ENCODE measurements at places on chromosomes 16 and 17. TPM values are rescaled to one million over a fixed set of nuclear protein-coding genes. Genes with fewer than 3 reads are reported as not detected.
A peak's percentile ranks its signal among the peaks of the same experiment; 100 is the strongest.

DNA sequence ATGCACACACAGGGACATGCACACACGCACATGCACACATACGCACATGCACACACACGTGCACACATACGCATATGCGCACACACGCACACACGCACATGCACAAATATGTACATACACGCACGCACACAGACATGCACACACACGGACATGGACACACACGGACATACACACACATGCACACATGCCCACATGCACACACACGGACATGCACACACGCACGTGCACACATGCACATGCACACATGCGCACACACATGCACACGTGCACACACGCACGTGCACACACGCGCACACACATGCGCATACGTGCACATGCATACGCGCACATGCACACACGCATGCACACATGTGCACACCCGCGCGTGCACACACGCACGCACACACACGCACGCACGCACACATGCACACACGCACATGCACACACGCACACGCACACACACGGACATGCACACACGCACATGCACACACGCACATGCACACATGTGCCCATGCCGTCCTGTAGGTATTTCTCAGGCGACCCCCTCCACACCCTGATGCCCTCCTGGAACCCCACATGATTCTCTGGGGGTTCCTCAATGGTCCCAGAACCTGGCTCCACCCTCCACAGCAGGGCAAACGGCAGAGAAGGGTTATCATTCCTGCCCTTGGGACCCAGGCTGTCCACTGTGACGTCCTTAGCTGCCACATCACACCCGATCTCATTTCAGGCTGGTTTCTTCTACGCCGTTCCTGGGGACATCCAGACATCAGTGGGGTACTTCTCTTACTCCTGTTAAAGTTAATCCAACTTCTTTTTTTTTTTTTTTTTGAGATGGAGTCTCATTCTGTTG is 9.6 kb upstream of the RBFOX3 start:
- H3K36me3 ChIP-seq: no peaks in the 10 kb centered on the region
- H3K27me3 ChIP-seq: no peaks in the 10 kb centered on the region
- DNase-seq: no peak
- no peak overlapping the region for H3K4me3 ChIP-seq
- no peaks in the 10 kb centered on the region for H3K4me1 ChIP-seq
- H3K27ac ChIP-seq: no peak overlapping the region

DNA sequence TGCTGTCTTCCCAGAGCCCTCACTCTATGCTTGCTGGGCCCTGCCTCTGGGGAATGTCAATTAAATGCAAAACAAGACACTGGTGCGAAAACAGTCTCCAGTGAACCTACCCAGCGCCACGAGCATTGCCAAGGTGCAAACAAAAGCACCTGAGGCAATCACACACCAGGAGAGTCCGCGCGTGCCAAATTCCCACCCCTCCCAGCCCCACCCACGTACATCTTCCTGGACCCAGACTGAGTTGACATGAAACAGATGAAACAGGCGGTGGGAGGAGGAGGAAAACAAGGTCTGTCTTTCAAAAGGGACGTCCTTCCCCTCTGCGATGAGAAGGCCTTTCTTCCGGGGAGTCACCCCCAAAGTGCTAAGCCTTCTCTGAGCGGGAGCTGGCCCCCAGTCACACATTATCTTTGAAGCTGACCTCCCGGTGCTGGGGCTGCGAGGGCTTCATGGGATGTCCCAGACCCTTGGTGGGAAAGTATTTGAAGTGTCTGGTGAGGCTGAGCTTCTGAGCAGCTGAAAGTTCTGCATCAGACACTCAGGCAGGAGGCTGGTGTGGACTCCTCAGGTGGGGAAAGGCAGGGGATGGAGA is 200.4 kb downstream of the AXIN2 start:
- no peaks in the 10 kb centered on the region for H3K36me3 ChIP-seq
- no peak overlapping the region for H3K27ac ChIP-seq
- no peak for DNase-seq
- H3K4me1 ChIP-seq: no peaks in the 10 kb centered on the region
- no peak overlapping the region for H3K4me3 ChIP-seq

DNA sequence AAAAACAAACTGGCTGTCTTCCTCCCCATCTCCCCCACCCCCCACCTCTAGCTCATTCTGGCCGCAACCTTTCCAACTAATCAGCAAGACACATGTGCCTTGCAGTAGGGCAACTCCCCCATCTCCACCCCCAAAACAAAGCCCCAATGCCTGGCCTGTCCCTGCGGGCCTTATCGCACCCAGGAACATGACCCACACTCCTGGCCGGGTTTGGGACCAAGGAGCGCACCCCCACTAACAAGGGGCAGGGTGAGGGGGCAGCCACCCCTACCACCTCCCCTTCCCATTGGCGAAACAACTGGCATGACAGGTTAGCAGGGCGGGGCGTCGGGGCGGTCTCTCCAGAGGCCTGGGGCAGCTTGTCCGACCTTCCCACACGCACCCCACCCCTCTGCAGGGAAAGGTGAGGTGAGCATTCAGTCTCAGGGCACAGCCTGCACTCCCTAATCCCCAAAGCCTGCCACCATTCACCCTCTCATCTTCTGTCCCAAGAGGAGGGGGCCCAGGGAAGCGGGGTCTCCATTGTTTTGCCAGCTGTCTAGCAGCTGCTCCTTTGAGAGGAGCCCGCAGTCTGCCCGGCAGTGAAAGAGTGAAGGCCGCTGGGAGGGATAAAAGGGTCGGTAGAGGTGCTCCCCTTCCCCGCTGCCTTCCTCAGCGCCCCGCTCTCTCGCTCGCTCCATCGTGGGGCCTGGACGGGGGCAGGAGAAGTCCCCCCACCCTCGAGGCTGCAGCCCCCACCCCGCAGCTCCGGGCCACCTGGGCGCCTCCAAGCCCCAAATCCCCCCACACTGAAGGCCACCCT is 765 bp downstream of the MYO18A start:
- H3K4me1 ChIP-seq: peaks cover 34% of the 10 kb centered on the region
- H3K36me3 ChIP-seq: no peaks in the 10 kb centered on the region
- DNase-seq: no peak
- no peak overlapping the region for H3K27ac ChIP-seq
- peaks cover 6% of the 10 kb centered on the region for H3K27me3 ChIP-seq
- peak overlapping the region; percentile 14 for H3K4me3 ChIP-seq

ZDHHC1 gene
- 0.41 TPM for total RNA-seq

NAGS gene
- total RNA-seq: 0.33 TPM

DNA sequence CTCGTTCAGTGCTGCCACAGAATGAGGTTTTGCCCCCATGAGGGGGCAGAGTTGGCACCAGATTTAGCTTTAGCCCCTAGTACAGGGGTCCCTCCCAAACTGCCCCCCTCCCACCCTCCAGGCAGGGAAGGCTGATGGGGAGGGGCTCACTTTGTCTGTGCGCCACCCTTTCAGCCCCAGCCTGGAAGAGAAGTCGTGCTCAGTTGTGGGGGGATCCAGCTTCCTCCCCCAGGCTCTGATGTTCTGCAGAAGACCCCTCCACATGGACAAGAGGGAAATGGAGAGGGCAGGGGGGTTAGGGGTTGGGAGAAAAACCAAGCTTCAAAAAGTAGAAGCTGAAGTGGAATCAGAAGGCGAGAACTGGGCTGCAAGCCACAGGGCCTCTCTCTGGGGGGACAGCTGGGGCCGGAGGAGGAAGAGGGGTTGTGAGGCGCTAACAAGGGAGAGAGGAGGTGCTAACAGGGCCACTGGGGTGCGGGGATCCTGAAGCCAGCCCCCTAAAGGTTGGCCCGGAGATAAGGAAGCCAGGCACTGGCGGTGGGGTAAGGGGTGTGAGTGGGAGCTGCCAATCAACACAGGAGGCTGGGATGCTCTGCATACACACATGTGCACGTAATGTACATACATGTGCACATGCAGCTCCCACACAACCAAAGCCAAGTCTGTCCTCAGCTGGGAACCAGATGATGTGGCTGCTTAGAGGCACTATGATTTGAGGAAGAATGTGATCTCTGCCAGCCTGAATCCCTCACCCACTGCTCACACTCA is 7.0 kb upstream of the TMEM92 start:
- H3K27ac ChIP-seq: no peak overlapping the region
- H3K36me3 ChIP-seq: no peaks in the 10 kb centered on the region
- peaks cover 12% of the 10 kb centered on the region for H3K27me3 ChIP-seq
- no peak overlapping the region for H3K4me3 ChIP-seq
- H3K4me1 ChIP-seq: no peaks in the 10 kb centered on the region

DNA sequence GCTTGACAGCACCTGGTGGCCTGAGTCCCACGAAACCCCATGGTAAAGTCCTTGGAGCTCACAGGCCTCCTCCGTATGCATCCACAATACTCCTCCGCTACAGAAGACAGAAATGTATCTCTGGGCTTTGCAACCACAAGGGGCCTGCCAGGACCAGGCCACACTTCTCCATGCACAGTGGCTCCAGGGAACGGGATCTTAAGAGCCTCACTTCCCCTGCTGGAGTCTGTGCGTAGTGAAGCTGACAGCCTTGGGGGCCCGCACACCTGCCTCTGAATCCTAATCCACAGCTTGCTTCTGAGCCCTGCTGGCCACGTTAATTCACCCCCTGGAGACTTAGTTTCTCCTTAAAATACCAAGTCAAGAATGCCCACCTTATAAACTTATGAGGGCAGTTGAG is 125.7 kb downstream of the COPRS start:
- peaks cover 4% of the 10 kb centered on the region for H3K27me3 ChIP-seq
- DNase-seq: no peak
- H3K4me3 ChIP-seq: no peak overlapping the region
- H3K36me3 ChIP-seq: no peaks in the 10 kb centered on the region

GRCh38 chr17:75048249-75048878 is 1.3 kb downstream of the KCTD2 start:
- H3K4me1 ChIP-seq: peaks cover 35% of the 10 kb centered on the region
- no peak for DNase-seq
- peaks cover 13% of the 10 kb centered on the region for H3K36me3 ChIP-seq
- H3K27ac ChIP-seq: peak overlapping the region; percentile 67

GRCh38 chr17:69879576-69879975 is 195.4 kb upstream of the KCNJ16 start:
- no peak for DNase-seq
- no peaks in the 10 kb centered on the region for H3K27me3 ChIP-seq
- H3K4me3 ChIP-seq: no peak overlapping the region
- H3K27ac ChIP-seq: no peak overlapping the region
- no peaks in the 10 kb centered on the region for H3K36me3 ChIP-seq
- no peaks in the 10 kb centered on the region for H3K4me1 ChIP-seq

CNTNAP4 gene
- total RNA-seq: not detected

- no peak overlapping the region for H3K27ac ChIP-seq
- no peak overlapping the region for H3K4me3 ChIP-seq
- peaks cover 4% of the 10 kb centered on the region for H3K4me1 ChIP-seq
- H3K27me3 ChIP-seq: no peaks in the 10 kb centered on the region
- no peak for DNase-seq
- peaks cover 9% of the 10 kb centered on the region for H3K36me3 ChIP-seq
Observed at GRCh38 chr16:67101311-67102082, 8.2 kb upstream of the PHAF1 start.

DNA sequence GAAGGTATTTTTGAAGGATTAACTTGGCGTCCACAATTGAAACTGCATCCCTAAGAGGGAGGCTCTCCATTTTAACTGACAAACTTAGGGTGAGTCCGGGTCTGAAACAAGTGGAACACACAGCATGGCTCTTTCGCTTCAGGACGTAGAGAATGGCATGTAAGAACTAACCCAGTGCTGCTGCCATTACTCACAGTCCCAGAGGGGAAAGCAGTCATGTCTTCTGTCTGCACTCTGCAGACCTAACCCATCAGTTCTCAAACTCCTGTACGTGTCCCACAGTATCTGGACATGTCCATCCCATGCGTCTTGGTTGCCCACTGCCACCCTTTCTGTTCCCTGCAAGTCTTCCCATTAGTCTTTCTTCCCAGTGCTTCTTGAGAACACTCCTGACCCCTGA is 563 bp downstream of the ST6GALNAC1 start:
- DNase-seq: no peak
- H3K4me1 ChIP-seq: no peaks in the 10 kb centered on the region
- H3K4me3 ChIP-seq: no peak overlapping the region

ARHGAP27 gene
- total RNA-seq: 104 TPM

- H3K36me3 ChIP-seq: peaks cover 50% of the 10 kb centered on the region
- no peak overlapping the region for H3K27ac ChIP-seq
- peaks cover 18% of the 10 kb centered on the region for H3K4me1 ChIP-seq
- no peak for DNase-seq
- H3K4me3 ChIP-seq: no peak overlapping the region
Observed at GRCh38 chr17:47686276-47686635, 7.7 kb upstream of the TBKBP1 start.

GRCh38 chr16:55403464-55403863 is 75.5 kb upstream of the MMP2 start:
- H3K27ac ChIP-seq: no peak overlapping the region
- no peak overlapping the region for H3K4me3 ChIP-seq
- no peak for DNase-seq
- H3K4me1 ChIP-seq: no peaks in the 10 kb centered on the region
- no peaks in the 10 kb centered on the region for H3K36me3 ChIP-seq

DNA sequence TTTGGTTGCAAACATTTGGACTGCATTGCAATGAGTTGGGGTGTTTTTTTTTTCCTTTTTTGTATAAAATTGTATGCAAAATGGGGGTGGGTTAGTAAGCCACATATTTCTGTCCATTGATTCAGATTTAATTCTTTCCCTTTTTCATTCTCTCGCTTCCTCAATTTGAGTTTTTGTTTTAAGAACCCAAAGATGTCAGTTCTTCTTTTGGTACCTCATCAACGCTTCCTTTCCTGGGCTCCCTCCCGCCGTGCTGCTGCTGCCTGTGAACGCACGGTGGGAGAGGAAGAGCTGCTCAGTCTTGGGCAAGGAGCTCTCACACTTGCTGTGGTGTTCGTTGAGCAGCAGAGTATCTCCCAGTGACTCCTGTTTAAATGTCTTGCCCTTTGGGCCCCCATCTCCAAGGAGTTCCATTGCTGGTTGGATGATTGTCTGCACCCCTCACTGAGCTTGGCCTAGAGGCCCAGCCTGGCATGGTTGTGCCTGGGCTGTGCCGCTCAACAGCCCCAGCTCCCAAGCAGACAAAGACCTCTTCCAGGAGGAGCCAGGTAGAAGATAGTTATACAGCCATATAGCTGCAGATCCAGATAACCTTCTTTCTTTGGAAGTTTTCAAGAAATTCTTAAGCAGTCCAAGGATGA is 13.6 kb downstream of the UBFD1 start:
- no peak for DNase-seq
- H3K36me3 ChIP-seq: peaks cover 16% of the 10 kb centered on the region
- peaks cover 2% of the 10 kb centered on the region for H3K4me1 ChIP-seq
- no peak overlapping the region for H3K4me3 ChIP-seq
- no peak overlapping the region for H3K27ac ChIP-seq
- H3K27me3 ChIP-seq: no peaks in the 10 kb centered on the region

EPOP gene
- total RNA-seq: 20.1 TPM

TNFRSF13B gene
- not detected for total RNA-seq

DNA sequence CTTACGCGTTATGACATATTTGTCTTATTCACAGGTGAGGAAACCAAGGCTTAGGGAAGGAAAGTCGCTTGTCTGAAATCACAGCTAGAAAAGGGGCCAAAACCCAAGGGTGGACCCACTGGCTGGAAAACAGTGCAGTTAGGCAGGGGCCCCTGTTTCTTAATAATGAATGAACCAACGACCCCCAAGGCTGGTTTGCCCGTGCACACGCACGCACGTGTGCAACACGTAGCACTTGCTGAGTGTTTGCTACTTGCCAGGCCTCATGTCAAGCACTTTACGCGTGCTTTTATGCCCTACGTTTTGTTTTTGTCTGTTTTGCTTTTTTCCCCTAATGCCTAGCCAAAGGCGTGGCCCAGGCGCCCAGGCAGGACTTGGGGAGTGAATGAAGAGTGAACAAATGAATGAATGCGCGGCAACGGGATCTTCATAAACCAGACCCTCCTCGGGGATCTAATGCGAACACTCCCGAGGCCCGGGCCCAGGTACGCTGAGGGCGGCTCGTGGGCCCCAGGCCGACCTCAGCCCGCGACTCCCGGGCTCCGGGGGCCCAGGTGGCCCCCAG is 571 bp upstream of the USP10 start:
- H3K36me3 ChIP-seq: peaks cover 2% of the 10 kb centered on the region
- peak overlapping the region; percentile 98 for H3K4me3 ChIP-seq
- peak; percentile 47 for DNase-seq

Measured in activated CD8-positive, alpha-beta memory T cell treated with anti-CD3 and anti-CD28 coated beads, Interleukin-2, amount 10 ng/mL, durations not matched to agents 7 days and 5 days (primary cell).